ENCODE measurements at places on chromosomes 16 and 17. TPM values are rescaled to one million over a fixed set of nuclear protein-coding genes. Genes with fewer than 3 reads are reported as not detected.

The HSPB9 gene
- total RNA-seq = not detected

The SLFN14 gene
- total RNA-seq = 0.57 TPM

The KRTAP4-1 gene
- total RNA-seq = not detected

The RAB37 gene
- total RNA-seq = 85.5 TPM

The CCL16 gene
- total RNA-seq = not detected

The TIMP2 gene
- 6.5 TPM for total RNA-seq

The TBC1D3L gene
- 16.0 TPM for total RNA-seq

The MYOCD gene
- not detected for total RNA-seq

The SMTNL2 gene
- total RNA-seq = not detected

The TLCD2 gene
- 0.35 TPM for total RNA-seq

DNA sequence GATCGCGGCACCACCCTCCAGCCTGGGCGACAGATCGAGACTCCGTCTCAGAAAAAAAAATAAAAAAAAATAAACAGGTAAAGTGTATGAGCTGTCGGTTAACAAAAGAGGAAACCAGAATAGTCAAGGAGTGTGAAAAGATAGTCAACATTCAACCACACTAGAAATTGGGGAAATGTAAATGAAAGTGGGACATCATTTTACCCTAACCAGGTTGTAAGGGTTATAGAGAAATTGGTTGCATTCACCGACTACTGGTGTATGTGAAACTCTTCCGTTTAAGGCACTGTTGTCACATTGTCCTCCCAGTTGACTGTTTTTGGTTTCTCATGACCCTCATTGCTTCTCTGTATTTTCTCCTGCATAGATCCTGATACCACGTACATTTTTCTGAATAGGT is 62.8 kb downstream of the RABEP1 start:
- no peak for DNase-seq

GRCh38 chr17:81825841-81826466 is 7.1 kb downstream of the MCRIP1 start:
- no peak for DNase-seq

DNA sequence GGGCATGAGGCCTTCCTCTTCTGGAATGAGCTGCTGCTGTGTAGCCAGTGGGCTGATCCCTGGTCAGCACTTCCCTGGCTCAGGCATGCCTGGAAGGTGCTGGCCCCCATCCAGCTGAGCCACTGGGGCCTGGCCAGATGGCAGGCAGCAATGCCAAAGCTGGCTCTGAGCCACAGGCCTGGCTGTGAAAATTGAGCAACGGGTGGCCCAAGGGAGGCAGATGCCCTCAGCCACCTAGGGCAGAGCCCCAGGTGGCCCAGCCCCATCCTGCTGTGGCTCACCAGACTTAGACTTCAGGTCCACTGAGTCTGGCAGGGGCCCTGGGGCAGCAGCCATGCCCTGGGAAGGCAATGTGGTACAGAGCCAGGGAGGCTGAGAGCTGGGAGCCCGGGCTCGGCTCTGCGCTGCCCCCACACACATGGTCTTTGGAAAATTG is 8.5 kb upstream of the CRHR1 start:
- DNase-seq = no peak

GRCh38 chr17:81125573-81126081 is 39.7 kb upstream of the PVALEF start:
- DNase-seq = no peak

- DNase-seq = no peak
Measured at GRCh38 chr17:5210614-5211252, 19.1 kb upstream of the ZNF594 start.

GRCh38 chr17:61582593-61582992 is 8.4 kb downstream of the NACA2 start:
- DNase-seq = no peak

GRCh38 chr17:4850246-4850645 is 17.1 kb downstream of the MINK1 start:
- DNase-seq = no peak

- no peak for DNase-seq
Measured at GRCh38 chr16:29310852-29311314, 95.6 kb downstream of the NPIPB11 start.

DNA sequence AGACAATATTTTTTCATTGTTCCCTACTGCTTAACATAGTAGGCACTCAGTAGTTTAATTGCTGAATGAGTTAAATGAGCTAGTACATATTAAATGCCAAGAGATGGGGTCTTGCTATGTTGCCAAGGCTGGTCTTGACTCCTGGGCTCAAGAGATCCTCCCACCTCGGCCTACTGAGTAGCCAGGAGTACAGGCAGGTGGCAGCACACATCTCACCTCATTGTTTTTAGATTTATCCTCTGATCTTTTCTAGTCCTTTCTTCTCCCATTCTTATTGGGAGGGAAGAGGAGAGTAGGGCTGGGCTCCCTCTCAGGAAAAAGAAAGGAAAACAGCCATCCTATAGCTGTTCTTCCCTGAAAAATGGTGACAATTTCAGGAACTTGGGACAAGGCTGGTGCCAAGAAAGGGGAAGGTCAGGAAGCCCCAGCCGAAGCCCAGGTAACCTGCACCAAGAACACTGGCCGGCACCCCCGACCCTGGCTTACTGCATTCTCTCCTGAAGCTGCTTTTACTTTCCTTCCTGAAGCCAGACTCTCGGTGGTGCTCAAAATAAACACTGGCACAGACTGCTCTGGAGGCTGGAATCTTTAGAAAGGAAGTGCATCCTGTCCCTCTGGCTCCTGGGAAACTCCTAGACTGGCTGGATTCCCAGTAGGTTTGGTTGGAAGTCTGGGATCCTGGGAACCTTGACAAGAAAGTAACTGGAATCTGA is 2.7 kb downstream of the TNFAIP1 start:
- DNase-seq = no peak

DNA sequence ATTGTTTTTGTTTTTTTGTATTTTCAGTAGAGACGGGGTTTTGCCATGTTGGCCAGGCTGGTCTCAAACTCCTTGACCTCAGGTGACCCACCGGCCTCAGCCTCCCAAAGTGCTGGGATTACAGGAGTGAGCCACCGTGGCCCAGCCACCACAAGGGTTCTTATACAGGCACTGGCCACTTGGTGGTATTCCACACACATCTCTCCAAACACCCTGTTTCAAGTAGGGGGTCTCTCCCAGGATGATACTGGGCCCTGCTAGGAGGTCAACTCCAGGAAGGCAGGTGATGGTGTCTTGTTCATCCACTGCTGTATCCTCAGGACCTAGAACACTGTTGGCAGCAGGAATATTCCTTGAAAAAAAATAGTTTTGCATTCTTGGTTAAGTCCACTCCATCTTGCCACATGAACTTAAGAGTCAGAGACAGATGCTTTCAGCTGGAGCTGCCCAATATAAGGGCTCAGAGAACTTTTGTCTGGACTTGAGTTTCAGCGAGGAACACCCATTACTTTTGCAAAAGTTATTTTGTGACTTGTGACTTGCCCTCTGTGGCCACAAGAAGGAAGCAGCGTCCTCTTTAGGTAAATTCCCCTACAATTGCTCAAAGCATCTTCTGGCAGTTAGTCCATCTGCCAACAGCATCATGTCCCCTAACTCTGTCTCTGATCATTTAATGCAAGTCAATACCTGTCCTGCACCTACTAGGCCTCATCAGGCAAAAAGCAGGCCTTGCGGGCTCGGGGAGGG is 7.4 kb upstream of the EEF2K start:
- DNase-seq = peak; percentile 29

DNA sequence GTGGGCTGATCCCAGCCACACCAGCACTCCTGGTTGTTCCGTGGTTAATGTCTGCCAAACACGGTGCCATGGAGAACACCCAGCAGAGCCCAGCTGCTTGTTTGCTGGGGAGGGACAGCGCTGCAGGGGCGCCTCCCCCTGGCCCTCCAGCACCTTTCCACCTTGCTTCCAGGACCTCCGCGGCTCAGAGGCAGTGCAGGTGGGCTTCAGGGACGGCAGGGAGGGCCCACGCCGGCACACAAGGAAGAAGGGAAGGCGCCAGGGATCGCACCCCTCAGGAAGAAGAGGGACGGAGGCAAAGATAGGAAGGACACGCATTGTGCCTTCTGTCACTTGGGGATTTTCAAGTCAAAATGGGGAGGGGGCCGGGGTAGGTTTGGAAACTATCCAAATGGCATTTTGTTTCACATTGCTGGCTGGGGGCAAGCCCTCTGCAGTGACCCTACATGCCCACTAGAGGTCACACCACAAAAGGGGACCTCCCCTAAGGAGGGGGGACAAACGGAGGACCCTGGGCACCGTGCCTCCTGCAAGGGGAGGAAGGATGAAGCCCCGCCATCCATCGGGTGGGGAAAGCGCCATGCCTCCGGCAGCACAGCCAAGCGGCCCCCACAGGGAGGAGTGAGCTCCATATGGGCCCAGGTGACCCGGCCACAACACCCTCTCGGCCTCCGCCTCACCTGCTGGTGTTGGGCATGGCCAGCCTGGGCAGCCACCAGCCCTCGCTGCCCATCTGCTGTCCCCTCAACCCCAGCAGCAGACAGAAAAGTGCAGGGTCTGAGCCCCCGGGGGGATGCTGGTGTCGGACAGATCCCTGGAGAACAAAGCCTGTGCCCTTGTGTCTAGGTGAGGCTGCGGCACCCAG is 7.5 kb upstream of the C16orf95 start:
- peak; percentile 48 for DNase-seq

DNA sequence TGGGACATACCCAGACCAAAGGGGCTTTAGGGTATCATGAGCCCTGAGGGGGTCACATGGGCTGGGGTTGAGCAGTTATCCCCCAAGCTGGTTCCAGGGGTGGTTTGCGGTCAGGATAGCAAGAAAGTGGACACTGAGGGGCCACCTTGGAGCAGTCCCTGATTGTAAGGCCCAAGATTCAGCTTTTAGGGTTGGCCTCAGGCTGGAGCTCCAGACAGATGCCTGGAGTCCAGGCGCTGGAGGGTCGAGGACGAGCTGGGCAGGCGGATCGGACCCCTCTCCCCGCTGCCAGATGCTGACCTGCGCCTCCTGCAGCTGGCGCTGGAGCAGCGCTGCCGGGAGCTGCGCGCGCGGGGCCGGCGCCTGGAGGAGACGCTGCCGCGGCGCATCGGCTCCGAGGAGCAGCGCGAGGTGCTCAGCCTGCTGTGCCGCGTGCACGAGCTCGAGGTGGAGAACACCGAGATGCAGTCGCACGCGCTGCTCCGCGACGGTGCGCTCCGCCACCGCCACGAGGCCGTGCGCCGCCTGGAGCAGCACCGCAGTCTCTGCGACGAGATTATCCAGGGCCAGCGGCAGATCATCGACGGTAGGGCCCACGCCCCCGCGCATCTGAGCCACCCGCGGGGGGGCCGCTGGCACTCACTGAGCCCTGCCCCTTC is 10.0 kb downstream of the BTBD17 start:
- peak; percentile 30 for DNase-seq

DNA sequence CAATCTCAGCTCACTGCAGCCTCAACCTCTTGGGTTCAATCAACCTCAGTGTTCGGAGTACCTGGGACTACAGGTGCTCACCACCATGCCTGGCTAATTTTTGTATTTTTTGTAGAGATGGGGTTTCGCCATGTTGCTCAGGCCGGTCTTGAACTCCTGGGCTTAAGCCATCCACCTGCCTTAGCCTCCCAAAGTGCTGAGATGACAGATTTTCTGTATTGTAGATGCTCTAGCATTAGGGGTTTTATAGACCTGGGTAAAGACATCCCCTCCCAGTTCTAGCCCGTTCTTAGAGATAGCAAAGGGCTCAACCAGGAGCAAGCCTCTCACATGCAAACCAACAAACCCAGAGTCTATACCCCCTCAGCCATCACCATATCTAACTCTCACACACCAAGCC is 57.3 kb downstream of the XYLT1 start:
- DNase-seq = no peak

DNA sequence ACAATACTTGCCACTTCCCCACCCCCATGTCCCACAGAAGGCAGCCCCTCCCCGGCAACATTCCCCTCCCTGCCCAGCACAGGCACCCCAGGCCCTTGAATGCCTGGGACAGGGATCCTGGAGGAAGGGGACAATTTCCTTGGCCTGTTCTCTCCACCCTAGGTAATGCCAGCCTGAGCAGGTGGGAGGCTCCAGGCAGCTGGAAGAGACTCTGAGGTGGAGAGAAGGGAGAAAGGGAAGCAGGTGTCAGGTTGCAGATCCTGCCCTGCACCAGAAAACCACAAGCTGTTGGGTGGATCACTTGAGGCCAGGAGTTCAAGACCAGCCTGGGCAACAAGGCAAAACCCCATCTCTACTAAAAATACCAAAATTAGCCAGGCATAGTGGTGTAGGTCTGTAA is 8.9 kb downstream of the MPP2 start:
- DNase-seq = no peak

GRCh38 chr17:41768682-41769288 is 17.7 kb downstream of the JUP start:
- DNase-seq = no peak

DNA sequence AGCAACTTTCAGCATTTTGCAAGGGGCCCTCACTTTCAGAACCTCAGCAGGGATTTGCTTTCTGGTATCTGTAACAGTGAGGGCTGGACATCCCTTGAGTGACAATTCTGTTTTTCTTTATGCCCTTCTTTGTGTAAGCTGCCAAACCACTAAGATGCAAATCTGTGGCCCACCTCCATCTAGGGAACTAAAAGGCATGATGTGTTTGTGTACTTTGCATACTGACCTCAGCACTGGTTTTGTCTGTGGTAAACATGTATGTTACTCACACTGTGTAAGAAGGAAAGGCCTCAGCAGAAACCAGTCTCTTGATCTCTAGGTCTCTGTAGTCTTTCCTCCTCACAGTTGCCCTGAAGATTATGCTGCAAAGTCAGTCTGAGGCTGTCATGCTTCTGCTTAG is 396.6 kb upstream of the DYNLRB2 start:
- DNase-seq = no peak

- DNase-seq = no peak
Measured at GRCh38 chr16:79647586-79647985, 47.0 kb upstream of the MAF start.

- DNase-seq = no peak
Measured at GRCh38 chr17:73265646-73266640, 4.3 kb upstream of the CPSF4L start.
